ENCODE measurements at places on chromosomes 6 and 20. TPM values are rescaled to one million over a fixed set of nuclear protein-coding genes. Genes with fewer than 3 reads are reported as not detected.
A peak's percentile ranks its signal among the peaks of the same experiment; 100 is the strongest.

- DNase-seq: no peak
Measured at GRCh38 chr6:17490724-17491123, 97.3 kb downstream of the CAP2 start.

Gene PPP1R3D
- total RNA-seq: 10.3 TPM

Gene WFDC5
- total RNA-seq: 0.73 TPM

DNA sequence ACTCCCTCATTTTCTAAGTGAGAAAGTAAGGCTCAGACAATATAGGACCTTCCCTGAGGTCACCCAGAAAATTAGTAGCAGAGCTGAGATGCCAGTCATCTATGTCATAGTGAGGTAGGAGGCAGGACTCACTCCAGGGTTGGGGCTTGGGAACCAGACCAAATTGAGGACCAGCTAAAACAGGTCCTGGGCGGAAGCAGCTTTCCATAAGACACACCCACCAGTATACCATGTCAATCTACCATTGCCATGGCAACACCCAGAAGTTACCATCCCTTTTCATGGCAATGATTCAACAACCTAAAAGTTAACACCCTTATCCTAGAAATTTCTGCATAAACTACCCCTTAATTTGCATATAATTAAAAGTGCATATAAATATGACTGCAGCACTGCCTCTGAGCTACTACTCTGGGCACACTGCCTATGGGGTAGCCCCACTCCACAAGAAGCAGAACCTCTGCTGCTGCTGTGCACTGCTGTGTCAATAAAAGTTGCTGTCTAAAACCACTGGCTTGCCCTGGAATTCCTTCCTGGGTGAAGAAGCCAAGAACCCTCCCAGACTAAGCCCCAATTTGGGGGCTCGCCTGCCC, 30.3 kb upstream of the OCSTAMP start:
- no peak for DNase-seq

DNA sequence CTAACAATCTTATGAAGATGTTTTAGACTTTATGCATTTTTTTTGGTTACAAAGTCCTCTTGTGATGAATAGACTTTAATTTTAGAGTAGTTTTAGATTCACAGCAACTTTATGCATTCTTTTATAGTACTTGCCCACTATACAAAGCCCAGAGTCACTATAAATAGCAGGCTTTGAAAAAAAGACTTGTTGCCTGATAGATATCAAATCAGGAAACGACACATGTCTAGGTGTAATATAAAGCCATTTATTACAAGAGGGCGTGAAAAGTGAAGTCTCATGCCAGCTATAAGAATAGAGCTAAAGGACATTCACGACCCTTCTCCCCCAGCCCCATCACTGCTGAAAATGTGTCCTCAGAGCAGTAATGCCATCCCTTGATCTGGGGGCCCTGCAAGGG, 78.0 kb upstream of the MRPS10 start:
- no peak for DNase-seq

Gene GRM4
- not detected for total RNA-seq

DNA sequence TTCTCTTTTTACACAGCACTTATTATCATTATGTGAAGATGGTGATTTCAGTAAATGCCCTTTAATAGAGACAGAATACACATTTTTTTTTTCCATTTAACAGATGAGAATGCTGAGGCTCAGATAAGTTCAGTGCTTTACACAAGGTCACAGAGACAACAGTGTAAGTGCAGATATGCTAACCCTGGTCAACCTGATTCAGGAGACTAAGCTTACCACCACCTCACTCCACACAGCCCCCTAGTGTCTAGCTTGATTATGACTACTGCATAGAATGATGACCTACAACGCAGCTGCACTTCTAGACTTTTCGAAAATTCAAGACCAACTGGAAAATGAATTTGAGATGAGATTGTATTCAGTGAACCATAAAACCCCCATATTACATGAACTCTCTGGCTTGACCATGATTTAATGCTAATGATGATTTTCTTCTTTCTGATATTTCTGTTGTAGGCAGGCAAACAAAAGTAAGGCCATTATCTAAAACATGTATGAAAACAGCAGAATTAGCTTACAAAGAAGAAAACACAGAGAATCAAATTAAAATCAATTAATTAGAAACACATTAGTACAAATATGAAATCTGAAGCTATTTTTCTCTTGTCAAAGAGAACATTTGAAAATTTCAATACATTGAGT, 212.1 kb upstream of the PHACTR1 start:
- DNase-seq: no peak

DNA sequence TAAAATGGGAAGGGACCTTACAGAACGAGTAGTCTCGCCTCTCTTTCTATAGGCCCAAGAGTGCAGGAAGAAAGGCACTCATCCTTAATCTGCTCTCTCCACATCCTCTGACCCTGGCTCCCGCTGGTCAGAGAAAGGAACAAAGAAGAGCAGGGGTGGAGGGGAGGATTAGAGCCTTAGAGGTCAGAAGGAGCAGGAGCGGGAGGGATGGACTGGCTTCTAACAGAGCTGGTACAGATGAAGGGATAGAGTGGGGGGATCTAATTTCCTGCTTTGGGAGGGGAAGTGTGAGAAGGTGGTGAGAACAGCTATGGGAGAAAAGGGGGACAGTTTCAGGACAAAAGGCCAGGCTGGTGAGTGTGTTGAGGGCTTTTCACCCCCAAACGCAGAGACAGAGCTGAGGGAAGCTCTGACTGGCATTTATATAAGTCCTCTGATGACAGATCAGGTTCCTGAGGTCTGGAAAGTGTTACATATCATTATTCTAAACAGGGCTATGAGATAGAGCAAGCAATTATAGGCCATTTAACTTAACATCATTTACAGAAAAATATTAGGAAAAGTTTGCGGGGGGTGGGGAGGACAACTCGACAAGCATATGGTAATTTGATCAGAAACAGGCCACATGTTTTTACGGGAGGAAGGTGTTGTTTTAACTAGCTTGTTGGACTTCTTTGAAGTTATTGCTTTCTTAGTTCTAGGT, 111.1 kb downstream of the FOXC1 start:
- no peak for DNase-seq

GRCh38 chr6:158029668-158030230, 48.1 kb downstream of the SYNJ2 start:
- DNase-seq: no peak

DNA sequence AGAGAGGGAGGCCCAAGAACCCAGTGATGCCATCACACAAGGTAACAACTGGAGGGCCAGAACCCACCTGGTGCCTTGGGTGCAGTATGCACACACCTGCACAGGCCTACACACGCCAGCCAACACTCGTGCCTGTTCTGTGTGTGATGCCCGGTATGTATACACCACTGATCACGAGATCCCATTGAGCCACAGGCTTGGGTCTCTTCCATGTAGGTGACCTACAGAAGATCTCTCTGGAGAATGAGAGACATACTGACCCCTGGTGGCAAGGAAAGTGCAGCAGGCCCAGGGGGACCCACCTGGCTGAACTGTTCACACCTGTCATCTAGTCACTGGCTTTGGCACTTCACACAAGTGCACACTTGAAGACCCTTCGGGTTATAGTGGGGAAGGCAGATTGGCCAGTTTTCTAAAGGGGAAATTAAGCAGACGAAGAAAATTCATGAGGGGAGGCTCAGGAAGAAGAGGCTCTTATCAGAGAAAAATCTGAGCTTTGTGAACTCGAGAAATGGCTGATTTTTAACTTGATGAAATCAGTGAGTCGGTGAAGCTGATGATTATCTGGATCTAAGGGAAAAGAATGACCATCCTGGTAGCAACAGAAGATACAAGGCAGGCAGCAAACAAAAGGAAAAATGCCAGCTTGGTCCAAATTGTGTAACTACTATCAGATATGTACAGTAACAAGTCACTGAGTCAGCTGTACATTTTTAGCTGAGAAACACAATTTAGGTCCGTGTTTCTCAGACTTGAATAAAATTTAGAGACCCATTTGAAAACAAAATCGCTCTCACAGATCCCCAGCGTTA, 69.1 kb upstream of the PBOV1 start:
- peak; percentile 51 for DNase-seq

- no peak for DNase-seq
Measured at GRCh38 chr6:148263010-148263409, 79.6 kb upstream of the SASH1 start.

DNA sequence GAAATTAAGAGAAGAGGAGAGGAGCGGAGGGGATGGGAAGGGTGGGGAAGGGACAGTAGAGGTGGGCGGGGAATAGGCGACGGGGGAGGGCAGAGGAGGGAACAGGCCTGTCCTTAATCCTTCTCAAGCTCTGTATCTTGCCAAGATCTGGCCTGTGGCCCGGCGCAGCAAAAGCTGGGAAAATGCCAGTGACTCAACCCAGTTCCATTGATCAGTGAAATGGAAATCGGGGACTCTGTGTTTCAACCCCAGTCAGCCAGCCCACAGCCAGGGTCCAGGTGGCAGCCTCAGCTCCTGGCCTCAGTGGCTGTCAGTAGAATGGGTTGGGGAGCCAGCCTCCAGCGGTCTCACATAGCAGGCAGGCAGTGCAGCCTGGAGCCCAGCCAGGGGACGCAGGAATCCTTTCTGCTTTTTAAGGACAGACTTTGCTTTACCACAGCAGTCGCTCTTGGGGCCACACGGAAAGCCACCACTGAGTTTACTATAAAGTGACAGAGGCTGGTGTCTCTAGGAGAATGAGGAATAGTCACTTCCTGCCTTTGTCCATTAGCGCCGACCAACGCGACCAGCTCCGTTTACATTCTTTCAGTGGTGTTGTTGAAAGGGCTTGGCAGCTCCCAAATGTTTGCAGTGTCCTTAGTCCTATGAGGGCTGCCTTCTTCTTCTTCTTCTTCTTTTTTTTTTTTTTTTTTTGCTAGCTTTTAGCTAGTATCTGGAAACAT, 128.0 kb downstream of the RIN2 start:
- no peak for DNase-seq

Gene NAPB
- 16.0 TPM for total RNA-seq

GRCh38 chr20:40276301-40276700, 412.7 kb downstream of the MAFB start:
- no peak for DNase-seq

- DNase-seq: no peak
Measured at GRCh38 chr6:28758818-28759235, 165.0 kb downstream of the TRIM27 start.

GRCh38 chr6:14690120-14691056, 555.5 kb upstream of the JARID2 start:
- no peak for DNase-seq

GRCh38 chr20:48120120-48120519, 334.8 kb upstream of the SULF2 start:
- no peak for DNase-seq

Gene HTR1E
- total RNA-seq: not detected

DNA sequence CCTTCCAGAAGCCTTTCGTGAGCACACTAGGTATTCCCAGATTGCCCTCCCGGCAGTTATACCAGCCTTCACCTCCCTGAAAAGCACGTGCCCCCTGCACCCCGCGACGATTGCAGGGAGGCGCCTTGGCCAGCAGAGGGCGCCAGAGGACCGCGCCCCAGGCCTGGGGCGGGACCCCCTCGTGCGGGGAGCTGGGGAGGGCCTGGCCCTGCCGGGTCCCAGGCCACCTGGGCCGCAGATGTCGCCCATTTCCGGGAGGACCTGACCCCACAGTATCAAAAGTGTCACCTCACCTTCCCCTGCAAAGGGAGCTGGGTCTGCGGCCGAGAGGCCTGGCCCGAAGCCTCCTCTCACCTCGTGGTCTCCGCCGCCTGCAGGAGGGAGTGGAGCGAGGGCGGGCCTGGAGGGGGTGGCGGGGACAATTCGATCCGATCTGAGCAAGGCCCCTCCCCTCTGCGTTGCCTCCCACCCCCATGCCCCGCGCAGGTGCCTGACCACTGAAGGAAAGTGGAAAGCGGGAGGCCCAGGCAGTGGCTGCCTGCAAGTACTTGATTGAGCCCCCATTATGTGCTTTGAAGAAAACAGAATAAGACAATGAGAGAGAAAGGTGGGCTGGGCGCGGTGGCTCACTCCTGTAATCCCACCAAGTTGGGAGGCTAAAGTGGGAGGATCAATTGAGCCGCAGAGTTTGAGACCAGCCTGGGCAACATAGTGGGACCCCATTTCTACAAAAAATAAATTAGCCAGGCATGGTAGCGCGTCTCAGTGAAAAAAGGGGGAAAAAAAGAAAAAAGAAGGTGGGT, 3.5 kb upstream of the SNAI1 start:
- peak; percentile 64 for DNase-seq

DNA sequence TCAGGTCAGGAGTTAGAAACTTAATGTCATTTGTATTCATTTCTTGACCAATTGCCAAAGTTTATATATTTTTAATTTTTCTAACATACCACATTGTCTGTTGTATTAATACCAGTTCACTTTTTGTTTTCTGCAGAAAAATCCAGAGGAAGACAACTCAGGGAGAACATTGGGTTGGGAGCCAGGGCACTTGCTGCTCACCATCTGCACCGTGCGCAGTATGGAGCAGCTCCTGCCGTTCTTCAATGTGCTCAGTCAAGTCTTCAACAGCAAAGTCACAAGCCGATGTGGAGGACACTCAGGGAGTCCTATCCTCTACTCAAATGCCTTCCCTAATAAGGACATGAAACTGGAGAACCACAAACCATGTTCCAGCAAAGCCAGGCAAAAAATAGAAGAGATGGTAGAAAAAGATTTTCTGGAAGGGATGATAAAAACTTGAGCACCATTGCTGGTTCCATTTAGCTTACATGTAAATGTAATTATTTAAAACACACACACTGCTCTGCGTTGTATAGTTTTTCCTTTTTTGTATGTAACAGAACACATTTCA, 25.3 kb downstream of the PGM3 start:
- no peak for DNase-seq

Gene SLC16A10
- total RNA-seq: 1.2 TPM

DNA sequence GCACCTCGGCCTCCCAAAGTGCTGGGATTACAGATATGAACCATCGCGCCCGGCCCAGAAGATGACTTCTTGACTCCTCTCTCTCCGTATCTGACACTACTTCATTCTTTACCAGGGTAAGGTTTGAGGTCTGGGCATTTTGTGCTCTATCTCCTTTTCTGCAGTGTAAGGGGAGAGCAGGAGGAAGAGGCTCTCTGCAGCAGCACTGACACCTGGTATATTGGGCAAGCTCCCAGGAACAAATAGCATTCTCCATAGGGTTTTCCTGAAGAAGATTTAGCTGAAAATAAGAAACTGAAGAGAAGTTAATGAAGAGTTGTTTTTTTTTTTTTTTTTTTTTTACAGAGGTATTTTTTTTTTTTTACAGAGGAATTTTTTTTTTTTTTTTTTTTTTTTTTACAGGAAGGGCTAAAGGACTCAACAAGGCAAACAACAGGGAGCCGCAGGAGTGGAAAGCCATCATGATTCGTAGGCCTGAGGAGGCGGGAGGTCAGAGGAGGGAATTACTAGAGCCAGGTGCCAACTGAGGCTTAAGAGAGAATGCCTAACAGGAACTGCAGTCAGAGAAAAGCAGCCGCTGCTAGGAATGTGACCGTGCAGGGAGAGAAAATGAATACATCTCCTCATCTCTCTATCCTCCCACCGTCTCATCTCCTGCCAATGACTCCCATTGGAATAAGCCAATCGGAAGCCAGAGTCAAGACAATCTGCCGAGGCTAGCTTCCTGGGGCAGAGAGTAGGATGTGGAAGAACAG, 34.7 kb upstream of the ADGRF4 start:
- DNase-seq: no peak

DNA sequence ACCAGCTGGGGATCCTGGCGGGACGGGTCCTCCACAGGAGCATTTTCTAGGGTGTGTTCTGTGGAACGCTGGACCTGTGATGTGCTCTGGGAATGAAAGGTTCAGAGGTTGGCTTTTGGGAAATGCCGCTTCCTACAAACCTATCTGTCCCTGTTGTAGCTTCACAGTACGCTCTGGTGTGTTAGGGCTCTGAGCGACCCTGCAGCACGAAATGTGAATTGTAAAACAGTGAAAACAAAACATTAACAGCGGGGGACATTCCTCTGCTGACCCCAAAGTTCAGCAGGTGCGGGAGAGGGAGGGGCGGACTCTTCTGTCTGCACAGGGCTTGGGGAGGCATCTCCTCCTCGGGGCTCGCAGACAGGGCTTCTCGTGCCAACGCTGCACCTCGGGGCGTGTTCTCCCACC, 155.9 kb downstream of the NRN1 start:
- DNase-seq: no peak

Gene CCN6
- total RNA-seq: not detected
